ENCODE measurements at places on chromosomes 11 and 22. TPM values are rescaled to one million over a fixed set of nuclear protein-coding genes. Genes with fewer than 3 reads are reported as not detected.
A peak's percentile ranks its signal among the peaks of the same experiment; 100 is the strongest.

Gene HSPB2
- not detected for total RNA-seq

Gene OTOG
- not detected for total RNA-seq

- no peak overlapping the region for H3K27ac ChIP-seq
- H3K36me3 ChIP-seq, result peaks cover 5% of the 10 kb centered on the region
- H3K4me3 ChIP-seq, result no peak overlapping the region
- H3K27me3 ChIP-seq, result no peaks in the 10 kb centered on the region
Observed at GRCh38 chr11:61460474-61460881, 30.6 kb downstream of the SDHAF2 start.

- H3K27me3 ChIP-seq, result peaks cover 5% of the 10 kb centered on the region
- H3K36me3 ChIP-seq, result peaks cover 3% of the 10 kb centered on the region
- H3K4me1 ChIP-seq, result peaks cover 20% of the 10 kb centered on the region
- peak within 1 kb of the TSS; percentile 33 for H3K27ac ChIP-seq
- peak; percentile 37 for DNase-seq
- H3K4me3 ChIP-seq, result peak within 1 kb of the TSS; percentile 76
Observed at GRCh38 chr11:66546368-66546965, at the start of gene ACTN3. ACTN3 (plus strand) TSS chr11:66546903; CDS start chr11:66546938, 35 bp downstream.

DNA sequence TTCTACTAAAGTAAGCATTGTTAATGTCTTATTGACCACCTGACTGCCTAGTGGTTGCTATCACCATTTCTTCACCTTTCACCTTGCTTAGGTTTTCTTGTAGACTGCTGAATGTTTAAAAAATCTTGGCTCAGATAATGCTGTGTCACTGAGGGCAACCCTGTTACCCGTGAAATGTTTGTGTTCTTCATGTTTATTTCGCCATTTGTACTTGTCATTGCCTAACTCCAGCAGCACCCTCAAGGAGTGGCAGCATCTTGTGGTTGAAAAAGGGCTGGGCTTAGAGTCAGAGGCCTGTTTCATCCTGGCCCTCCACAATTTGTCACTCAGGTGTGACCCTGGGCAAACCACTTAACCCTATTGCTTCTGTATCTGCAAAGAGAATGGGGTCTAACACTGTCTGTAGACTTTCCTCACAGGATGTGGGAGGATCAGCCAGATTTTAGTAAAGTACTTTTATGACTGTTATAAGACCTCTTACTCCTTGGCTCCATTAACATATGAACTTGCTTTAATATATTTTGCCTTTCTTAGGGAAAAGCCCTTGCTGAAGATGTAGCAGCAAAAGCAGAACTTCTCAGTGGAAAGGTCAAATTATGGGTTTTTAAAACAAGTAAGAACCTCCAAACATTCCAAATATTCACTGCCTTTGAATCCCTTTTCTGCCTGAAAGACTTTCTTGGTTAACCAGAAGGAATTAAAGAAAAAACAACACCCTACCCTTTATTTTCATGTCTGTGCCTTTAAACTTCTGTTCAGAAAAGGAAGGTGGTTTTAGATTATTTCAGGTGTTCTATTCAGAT is 154.5 kb upstream of the C11orf87 start:
- H3K27ac ChIP-seq, result no peak overlapping the region
- DNase-seq, result no peak
- H3K4me1 ChIP-seq, result no peaks in the 10 kb centered on the region
- no peak overlapping the region for H3K4me3 ChIP-seq

GRCh38 chr11:116057000-116057399 is 552.8 kb upstream of the CADM1 start:
- no peak overlapping the region for H3K4me3 ChIP-seq
- no peak overlapping the region for H3K27ac ChIP-seq
- H3K4me1 ChIP-seq, result no peaks in the 10 kb centered on the region
- H3K36me3 ChIP-seq, result no peaks in the 10 kb centered on the region
- no peak for DNase-seq

GRCh38 chr11:13149991-13150390 is 127.6 kb upstream of the BMAL1 start:
- H3K4me3 ChIP-seq, result no peak overlapping the region
- H3K4me1 ChIP-seq, result no peaks in the 10 kb centered on the region
- no peak overlapping the region for H3K27ac ChIP-seq
- no peak for DNase-seq

GRCh38 chr11:82474876-82475275 is 258.8 kb downstream of the FAM181B start:
- no peak for DNase-seq
- H3K4me1 ChIP-seq, result no peaks in the 10 kb centered on the region
- no peaks in the 10 kb centered on the region for H3K36me3 ChIP-seq
- H3K27me3 ChIP-seq, result no peaks in the 10 kb centered on the region
- no peak overlapping the region for H3K27ac ChIP-seq
